ENCODE measurements at places on chromosomes 6 and 20. TPM values are rescaled to one million over a fixed set of nuclear protein-coding genes. Genes with fewer than 3 reads are reported as not detected.

Gene NKAPL
- total RNA-seq: not detected

Gene HLA-DMB
- total RNA-seq: 3.4 TPM

Gene COL21A1
- not detected for total RNA-seq

Gene VSTM2L
- total RNA-seq: 0.60 TPM

Gene ZBTB46
- total RNA-seq: 8.2 TPM

Gene ADTRP
- total RNA-seq: 62.4 TPM

Gene MOXD1
- total RNA-seq: not detected

Gene AIF1
- total RNA-seq: 98.1 TPM

Gene KIFC1
- total RNA-seq: 96.3 TPM

Gene OPN5
- total RNA-seq: not detected

Gene VNN1
- total RNA-seq: not detected
